ENCODE measurements at places on chromosomes 4 and X.

DNA sequence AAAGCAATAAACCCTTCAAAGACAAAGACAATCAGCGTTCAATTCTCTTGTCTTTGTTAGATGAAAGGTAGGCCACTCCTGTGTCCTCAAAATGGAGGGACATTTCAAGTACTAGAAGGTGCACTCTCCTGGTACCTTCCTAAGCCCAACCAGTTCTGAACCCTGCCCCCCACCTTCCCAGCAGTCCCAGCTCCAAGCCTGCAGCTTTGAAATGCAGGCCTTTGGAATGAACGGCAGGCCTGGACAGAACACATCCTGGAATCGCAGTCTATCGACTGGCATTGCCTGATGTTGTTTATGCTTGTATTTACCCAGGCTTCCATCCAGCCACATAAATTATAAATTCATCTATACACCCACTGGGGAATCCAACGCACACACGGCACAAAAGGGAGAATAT, 47.4 kb downstream of the RASGEF1B start:
- DNase-seq = no peak

GRCh38 chr4:22625311-22625710, 67.4 kb upstream of the GBA3 start:
- no peak for DNase-seq

GRCh38 chr4:129371926-129372325, 276.0 kb downstream of the C4orf33 start:
- DNase-seq = no peak

DNA sequence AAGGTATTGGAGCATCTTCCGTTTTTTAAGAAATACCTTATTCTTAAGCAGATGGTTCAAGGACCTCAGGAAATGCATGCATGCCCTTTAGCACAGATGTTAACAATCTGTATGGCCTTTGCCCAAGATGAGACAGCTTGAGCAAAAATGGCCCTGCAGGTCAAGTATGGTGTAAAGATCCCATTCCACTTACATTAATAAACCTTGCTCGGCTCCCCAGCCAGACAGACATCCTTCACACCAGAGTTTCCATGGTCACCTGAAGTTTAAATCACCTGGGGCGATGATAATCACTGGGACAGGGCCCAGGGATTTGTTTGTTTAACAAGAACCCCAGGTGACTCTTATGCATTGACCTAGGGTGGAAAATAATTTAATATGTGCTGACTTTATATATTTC, 287.0 kb upstream of the NOCT start:
- no peak for DNase-seq

DNA sequence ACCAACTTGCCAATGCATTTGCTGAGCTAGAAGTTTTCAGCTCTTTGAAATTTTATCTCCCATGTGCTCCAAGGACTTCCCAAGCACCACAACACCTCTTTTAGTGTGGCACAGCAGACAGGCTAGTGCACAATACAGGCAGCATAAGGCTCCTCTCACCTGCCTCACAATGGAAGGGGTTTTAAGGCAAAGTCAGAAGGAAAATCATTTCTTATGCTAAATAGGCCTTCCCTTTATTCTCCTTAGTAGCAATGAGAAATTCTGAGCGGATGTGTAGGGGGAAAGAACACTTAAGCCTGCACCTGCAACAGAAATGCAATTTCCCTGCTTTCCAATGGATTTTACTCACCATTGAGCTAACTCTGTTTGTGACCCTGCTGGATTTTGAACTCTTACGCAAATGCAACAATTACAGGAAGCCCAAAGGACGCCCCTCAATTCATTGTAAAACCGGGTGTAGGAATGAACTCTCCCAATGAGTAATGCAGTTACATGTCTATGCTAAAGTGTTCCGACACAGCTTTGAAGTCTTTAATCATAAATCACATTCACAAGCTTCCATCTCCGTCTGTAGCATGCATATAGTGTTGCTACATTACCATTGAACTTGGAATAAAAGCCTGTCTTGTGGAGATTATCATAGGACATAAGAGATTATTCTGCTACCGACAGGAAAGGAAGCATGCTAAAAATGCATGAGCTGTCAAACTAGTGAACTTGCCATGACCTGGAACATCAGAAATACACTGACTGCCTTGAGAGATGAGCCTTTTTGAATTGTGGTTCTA, 1084.9 kb downstream of the RPA4 start:
- no peak for DNase-seq

DNA sequence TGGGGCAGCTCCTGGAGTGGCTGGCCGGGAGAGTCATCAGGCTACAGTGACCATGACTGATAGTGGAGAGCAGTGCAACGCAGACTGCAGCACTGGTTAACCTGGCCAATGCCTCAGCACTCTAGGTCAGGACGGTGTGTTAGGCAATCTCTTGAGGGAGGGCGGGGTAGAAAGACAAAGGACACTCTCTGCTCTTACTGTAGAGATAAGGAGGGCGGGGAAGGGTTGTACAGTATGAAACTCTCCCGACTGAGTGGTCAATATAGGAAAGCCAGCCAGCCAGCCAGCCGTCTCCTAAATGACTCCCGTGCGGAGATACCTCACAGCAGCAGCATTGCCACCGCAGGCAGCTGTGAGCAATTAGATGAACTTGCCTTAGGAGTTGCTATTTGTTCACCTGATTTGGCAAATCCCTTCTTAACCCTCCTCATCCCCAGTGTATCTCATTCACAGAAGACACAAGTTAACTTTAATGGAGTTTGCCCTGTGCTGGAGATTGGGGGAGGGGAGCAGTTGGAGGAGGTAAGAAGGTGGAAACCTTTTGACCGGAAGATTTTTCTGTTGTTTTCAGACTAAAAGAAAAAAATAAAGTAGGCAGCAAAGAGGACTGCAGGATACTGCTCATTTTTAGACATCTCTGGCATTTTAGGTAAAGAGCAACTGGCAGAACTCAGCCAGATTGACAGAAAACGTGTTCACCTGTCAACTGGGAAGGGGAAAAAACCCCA, 330.5 kb downstream of the HNRNPD start:
- DNase-seq = no peak

GRCh38 chrX:102652031-102652688, 877 bp downstream of the GPRASP1 start:
- DNase-seq = no peak

GRCh38 chr4:103754844-103755243, 35.1 kb upstream of the TACR3 start:
- no peak for DNase-seq

- DNase-seq = no peak
These were observed 7.2 kb downstream of the PGAM4 start for GRCh38 chrX:77962068-77962902.

DNA sequence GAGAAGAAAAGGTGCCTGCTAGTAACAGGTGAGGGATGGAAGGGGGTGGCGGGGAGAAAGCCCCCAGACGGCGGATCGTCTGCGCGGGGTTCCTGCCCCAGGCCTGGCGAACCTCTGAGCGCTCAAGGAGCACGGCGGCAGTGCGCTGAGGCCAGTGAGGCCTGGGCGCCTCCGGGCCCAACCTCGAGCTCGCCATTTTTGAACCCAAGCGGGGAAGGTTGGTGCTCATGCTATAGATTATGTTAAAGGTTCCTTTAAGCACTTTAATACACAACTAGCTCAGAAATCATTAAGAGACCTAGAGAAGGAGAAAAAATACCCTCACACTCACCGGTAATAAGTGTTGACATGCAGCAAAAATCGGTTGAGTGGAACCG, 7.9 kb downstream of the PITX2 start:
- DNase-seq = no peak

DNA sequence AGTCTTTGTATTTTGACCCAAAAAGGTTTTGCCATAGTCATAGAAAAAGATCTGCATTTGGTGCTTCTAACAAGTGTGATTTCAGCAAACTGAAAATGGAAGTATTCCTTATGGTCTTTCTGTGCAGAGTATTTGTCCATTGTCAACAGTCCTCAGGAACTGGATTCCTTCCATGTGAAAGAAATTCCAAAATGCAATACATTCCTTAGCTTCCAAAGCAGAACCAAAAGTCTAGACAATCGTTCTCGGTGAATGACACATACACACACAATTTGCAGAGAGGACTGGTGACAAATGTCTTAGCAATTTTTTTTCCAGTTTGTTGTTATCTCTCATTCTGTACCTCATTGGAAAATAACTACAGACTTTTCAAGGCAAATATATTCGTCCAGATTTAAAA, 562.2 kb upstream of the SLIT2 start:
- DNase-seq = no peak

- no peak for DNase-seq
These were observed 5.4 kb downstream of the RNF150 start for GRCh38 chr4:141127884-141128283.

GRCh38 chr4:26685250-26685649, 101.4 kb downstream of the TBC1D19 start:
- no peak for DNase-seq

Measured in activated CD8-positive, alpha-beta memory T cell treated with anti-CD3 and anti-CD28 coated beads for 4 hours (primary cell).